RWPE1 (cell line): ENCODE measurements at places on chromosomes 5 and 9.

- no peak for DNase-seq
Measured at GRCh38 chr9:71955300-71955915, 44.0 kb downstream of the C9orf85 start.

DNA sequence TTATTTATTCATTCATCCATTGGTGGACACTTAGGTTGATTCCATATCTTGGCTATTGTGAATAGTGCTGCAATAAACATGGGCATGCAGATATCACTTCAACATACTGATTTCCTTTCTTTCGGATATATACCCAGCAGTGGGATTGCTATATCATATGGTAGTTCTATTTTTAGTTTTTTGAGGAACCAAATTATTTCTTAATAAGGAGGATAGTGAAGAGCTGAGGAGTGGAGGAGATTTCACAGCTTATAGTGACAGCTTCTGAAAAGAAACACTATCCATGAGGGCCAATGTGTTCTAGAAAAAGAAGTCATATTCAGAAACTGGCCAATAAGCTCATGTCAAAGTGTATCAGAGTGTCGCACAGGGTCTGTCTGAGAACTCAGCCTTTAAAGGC is 183.3 kb downstream of the SEC61B start:
- no peak for DNase-seq

DNA sequence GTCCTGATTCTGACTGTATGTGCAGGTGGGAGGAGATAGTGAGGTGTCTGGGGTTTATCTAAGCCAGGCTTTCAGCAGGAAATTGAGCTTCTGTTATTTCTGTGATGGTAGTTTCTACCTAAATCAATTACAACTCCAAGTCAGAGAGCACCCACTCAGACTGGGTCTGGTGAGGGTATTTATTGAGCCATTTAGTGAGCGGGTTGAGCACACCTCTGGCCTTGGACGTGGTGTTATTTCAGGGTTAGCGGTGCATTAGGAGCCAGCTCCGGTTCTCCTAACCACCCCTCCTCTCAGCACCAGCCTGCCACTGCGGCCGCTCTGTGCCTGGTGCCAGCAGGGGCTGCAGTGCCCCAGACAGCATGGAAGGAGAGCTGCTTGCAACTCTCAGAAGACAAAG is 238.9 kb downstream of the CACNA1B start:
- DNase-seq, result no peak

DNA sequence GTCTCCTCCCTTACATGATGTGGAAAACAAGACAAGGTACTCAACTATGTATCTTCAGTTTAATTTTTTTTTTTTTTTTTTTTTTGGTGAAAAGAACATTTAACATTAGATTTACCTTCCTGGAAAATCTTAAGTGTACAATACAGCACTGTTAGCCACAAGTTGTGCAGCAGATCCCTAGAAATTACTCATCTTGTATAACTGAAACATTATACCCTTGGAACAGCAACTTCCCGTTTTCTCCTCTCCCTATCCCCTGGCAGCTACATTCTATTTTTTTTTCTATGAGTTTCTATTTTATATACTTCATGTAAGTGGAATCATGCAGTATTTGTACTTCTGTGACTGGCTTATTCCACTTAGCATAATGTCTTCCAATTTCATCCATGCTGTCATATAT is 421.9 kb upstream of the FTMT start:
- DNase-seq, result no peak

DNA sequence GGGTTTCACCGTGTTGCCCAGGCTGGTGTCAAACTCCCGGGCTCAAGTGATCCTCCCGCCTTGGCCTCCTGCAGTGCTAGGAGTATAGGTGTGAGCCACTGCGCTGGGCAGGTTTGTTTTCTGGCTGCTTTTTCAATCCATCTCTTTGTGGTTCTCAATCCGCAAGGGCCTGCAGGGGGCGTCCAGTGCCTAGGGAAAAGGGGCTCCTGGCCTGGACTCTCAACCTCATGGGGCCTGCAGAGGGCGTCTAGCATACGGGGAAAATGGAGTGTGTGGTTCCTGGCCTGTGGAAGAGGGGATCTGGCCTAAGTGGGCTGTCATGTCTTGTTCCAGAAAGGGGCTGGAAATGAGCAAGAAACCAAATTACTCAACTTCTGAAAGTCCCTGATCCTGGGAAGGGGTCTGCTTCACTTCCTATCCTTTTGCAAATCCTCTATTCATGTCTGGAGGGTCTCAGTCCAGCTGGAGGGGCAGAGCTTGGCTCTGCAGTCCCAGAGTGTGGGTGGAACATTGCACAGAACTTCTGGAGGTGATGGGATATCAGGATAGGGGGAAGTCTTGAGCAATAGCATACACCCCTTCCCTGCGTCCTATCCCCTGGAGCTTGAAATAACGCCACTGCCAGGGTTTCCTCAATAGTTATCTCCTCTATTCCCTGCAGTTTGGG is 12.7 kb upstream of the CCL27 start:
- DNase-seq, result peak; percentile 52

DNA sequence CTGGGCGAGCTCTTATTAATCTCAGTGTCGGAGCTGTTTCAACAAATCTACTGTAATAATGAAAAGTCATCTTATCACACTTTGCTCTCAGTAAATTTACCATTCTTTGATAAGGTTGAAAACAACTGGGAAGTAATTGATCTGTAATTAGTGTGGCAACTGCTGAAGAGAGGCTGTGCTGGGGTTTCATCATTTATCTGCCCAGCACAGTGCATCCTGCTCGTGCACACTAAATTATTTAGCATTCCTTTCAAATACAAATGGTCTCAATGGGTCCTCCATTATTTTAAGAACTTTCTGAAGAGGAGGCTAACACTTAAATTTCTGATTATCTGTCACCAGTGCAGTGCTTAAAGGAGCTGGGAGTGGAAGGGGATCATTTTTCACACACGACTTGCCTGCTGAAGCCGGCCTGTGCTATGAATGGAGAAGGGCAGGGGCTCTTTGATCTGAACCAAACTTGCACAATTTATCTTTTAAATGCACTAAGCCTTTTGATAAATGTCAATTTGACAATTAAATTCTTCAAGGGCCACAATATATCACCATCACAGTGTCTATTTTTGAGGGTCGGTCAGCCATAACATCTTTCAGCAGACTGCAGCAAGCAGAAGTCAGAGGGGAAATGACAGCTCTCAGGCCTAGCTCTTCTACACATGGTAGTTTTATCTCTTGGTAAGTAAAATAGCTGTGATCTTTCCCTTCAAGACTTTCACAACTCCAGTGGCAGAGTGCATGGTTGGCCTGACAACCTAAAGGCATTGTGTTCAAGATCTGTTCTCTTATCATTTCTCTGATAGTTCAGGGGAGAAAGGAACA is 106.4 kb upstream of the EFNA5 start:
- no peak for DNase-seq
